ENCODE measurements at places on chromosomes 6 and 20. TPM values are rescaled to one million over a fixed set of nuclear protein-coding genes. Genes with fewer than 3 reads are reported as not detected.

The EPHA7 gene
- not detected for total RNA-seq

The RBM24 gene
- not detected for total RNA-seq

The MGME1 gene
- total RNA-seq, result 13.0 TPM

The MED23 gene
- total RNA-seq, result 71.2 TPM

The DACT2 gene
- total RNA-seq, result not detected

The KCNG1 gene
- total RNA-seq, result not detected

The HM13 gene
- 97.5 TPM for total RNA-seq

The ADAT2 gene
- 19.4 TPM for total RNA-seq

The LY6G6F gene
- total RNA-seq, result 3.2 TPM

The ADGRB3 gene
- total RNA-seq, result not detected

The FAM217A gene
- not detected for total RNA-seq

The MYB gene
- total RNA-seq, result 0.40 TPM

The HMGCLL1 gene
- not detected for total RNA-seq

The MUCL3 gene
- total RNA-seq, result not detected

The SSTR4 gene
- not detected for total RNA-seq

The OSTM1 gene
- 39.2 TPM for total RNA-seq

The FAM217B gene
- 17.1 TPM for total RNA-seq

The BANF2 gene
- not detected for total RNA-seq

The TUBB1 gene
- 46.9 TPM for total RNA-seq

The ABHD16B gene
- not detected for total RNA-seq

The EYA2 gene
- not detected for total RNA-seq

The C6orf15 gene
- total RNA-seq, result not detected

The FERMT1 gene
- total RNA-seq, result not detected

The SYNGAP1 gene
- total RNA-seq, result 61.6 TPM

Data from natural killer cell (primary cell).